GM18507 (cell line): ENCODE measurements at places on chromosomes 6 and 20.

- no peak for DNase-seq
Measured at GRCh38 chr20:43744151-43744611, 17.4 kb upstream of the GTSF1L start.

- DNase-seq: no peak
Measured at GRCh38 chr20:36866681-36867495, 9.1 kb upstream of the TLDC2 start.

DNA sequence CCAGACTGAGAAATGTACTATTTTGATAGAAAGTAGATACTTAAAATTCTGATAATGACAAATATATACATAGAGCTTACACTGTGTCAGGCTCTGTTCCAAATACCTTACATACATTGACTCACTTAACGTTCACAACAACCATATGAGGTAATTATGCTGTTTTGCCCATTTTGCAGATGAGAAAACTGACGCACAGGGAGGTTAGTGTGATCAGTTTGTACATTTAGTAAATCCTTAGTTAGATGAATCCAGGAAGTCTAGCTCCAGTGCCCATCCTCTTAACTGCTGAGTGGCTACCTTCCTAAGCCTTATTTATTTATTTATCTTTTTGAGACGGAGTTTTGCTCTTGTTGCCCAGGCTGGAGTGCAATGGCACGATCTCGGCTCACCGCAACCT lies 23.3 kb upstream of the GTF3C6 start:
- DNase-seq: no peak

- no peak for DNase-seq
Measured at GRCh38 chr20:20224806-20225205, 143.1 kb upstream of the INSM1 start.

GRCh38 chr20:17097603-17098002 lies 129.2 kb upstream of the PCSK2 start:
- DNase-seq: no peak

- DNase-seq: no peak
Measured at GRCh38 chr6:14775528-14775927, 470.3 kb upstream of the JARID2 start.

- DNase-seq: no peak
Measured at GRCh38 chr6:107665382-107665781, 158.7 kb downstream of the SCML4 start.

- no peak for DNase-seq
Measured at GRCh38 chr20:7933346-7933745, 6.9 kb downstream of the HAO1 start.

GRCh38 chr6:7343546-7344475 lies 30.8 kb upstream of the SSR1 start:
- no peak for DNase-seq

DNA sequence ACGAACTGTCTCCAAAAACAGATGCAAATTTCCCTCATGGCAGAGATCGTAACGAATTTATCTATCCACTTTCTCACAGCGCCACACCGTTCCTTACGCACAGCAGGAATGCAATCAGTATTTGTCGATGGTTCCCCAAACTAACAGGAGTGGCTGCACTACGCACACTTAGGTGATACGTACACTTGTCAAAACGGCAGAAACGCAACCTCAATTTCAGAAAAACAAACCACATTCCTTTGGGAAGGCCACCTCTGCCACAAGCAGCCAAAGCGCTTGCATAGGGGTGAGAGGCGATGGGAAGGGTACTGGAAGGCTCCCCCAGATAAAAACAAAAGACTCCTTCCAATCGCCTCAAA lies 638 bp downstream of the MDN1 start:
- no peak for DNase-seq

DNA sequence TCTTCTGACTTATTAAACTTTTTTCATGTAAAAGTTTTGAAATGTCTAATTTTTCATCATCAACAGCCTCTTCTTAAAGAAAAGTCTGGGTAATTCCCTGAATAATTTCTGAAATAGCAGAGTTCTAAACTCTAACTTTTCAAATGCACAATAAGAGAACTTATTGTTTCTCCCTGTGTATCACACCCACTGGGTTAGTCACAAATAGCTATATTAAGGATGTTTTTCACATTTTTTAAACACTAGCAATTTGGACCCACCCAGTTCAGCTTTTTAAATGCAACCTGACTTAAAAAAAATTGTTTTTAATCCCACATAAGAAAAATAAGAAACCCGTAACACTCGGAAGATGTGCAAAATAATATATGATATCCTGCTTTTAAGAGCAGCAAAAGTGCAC lies 61.4 kb upstream of the UTRN start:
- DNase-seq: no peak

GRCh38 chr6:45420083-45420908 lies 42.6 kb upstream of the SUPT3H start:
- DNase-seq: no peak

DNA sequence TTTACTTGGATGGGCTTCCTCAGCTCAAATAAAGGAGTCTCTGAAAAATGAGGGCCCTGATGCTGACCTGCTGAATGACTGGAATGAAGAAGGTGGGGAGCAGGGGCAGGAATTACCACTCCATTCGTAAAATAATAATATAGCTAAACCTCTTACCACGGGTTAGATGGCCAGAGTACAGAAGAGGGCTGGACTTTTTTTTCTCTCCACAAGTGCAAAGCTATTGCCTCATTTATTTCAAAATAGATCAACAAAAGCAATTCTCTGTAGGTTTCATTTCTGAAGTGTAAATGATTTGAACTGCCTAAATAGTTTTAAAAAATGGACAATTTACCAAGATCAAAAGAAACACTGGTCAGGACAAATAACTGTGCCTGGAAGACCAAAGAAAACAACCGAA lies 256.7 kb downstream of the KIF16B start:
- no peak for DNase-seq

DNA sequence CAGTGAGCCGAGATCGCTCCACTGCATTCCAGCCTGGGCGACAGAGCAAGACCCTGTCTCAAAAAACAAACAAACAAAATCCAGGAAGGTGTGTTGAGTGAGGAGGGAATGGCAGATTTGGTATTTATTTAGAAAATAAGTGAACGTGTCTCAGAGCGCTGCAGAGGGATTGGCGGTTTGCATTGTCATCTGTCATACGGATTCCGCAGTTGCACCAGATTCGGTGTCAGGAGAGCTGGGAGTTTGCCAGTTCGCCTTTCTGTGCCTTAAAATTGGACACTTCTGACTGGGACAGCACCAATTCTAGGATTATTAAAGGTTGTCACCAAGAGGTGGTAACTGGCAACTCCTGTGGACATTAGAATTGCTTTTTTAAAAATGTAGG lies 912 bp downstream of the SNRNP48 start:
- DNase-seq: no peak

GRCh38 chr20:24491041-24491756 lies 21.8 kb downstream of the SYNDIG1 start:
- DNase-seq: no peak

DNA sequence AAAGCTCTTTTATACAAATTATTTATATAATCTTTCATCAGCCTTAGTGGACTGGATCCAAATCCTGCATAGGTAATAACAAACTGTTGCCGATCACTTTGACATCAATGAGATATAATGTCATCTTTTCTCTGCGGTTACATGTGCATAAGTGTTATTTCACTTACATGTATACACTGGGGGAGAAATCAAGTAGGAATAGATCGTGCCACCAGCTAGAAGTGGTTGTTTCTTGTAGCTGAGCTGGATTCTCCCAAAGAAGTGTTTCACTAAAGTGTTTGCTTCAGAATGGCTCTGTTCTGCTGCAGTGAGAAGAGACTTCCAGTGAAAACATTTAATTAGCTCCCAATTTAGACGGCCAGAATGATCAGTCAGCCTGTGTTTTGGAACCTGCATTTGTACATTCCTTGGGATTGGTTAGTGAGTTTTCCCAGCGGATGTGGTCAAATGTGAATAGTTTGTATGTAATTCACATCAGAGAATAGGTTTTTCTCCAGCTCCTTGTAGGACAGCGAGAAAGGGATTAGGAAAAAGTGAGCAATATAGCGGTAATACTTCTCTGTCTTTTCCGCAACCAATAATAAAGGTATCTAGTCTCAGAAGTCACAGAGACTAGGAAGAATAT lies 163.1 kb upstream of the CCN2 start:
- no peak for DNase-seq

DNA sequence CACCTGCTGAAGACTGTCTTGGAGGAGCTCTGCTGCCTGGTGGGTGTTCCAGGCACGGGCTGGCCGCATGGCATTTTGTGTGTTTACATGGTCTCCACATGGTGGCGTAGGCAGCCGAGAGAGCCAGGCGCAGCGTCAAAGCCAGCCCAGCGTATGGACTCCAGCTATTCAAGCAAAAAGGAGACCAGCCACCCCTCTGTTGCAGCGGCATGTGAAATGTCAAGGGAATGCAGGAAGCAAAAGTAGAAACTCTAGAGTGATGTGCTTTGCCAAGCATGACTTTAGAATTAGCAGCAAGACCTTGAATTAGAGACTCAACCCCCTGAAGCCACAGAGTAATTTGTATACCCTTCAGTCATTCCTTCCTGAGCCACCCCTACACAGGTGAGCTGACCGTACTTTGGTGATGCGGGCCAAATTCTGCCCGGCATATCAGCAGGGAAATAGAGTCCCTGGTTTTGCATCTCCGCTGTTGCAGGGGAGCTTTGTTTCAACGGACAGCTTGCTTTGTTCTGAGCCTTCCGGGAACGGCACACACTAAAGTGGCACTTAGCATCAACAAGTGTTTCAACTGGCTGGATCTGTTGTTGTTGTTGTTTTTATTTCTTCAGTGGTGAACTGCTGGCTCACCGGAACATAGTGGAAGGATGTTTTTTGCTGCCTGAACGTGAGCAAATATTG lies 48.5 kb downstream of the FNDC1 start:
- DNase-seq: peak; percentile 36
